Activated CD8-positive, alpha-beta memory T cell treated with anti-CD3 and anti-CD28 coated beads, Interleukin-2, amount 50 U/mL, for 4 hours (primary cell): ENCODE measurements at places on chromosomes 7 and 10.

GRCh38 chr10:5465976-5466450 is 33.4 kb downstream of the CALML5 start:
- DNase-seq, result no peak

DNA sequence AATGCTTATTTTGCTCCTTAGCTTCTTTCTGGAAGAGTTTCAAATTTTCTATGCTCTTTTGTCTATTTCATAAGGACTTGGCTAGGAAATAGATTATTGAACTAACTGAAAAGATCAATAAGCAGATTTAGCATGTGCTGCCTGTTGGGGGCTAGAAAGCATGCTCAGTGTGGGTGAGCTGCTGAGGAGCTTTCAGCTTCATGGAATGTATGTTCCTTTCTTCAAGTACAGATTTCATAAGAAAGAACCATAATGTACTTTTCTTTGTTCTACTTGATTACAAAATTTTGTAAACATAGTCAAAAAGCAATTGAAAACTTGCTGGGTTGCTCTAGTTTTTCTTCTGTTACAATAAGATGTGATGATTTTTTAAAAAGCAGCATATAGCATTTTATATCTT is 73.8 kb downstream of the TAF3 start:
- DNase-seq, result no peak

GRCh38 chr7:35697414-35698175 is 2.7 kb upstream of the HERPUD2 start:
- DNase-seq, result no peak

GRCh38 chr7:44959433-44959951 is 19.3 kb downstream of the MYO1G start:
- DNase-seq, result no peak

- no peak for DNase-seq
Observed at GRCh38 chr10:34396663-34397062, 418.4 kb downstream of the PARD3 start.

GRCh38 chr7:30869794-30870611 is 41.6 kb upstream of the AQP1 start:
- DNase-seq, result no peak

GRCh38 chr10:66026321-66026720 is 899.5 kb upstream of the LRRTM3 start:
- DNase-seq, result no peak

- DNase-seq, result no peak
Observed at GRCh38 chr7:157767506-157768197, 430.8 kb downstream of the DNAJB6 start.

DNA sequence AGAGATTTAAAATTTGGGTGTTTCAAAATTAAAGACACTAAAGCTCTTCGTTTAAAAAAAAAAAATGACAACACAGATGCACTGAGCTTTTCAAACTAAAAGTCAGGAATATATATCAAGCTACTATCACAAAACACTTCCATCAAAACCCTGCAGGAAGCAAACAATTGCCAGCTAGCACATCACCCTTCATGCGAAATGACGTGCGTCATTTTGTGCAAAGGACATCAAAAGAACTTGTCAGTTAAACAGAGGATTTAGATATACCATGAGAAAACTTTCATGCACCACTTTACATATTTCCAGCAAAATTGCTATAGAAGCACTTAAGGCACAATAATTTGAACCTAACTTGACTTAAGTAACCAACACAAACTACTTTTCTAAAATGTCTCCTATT is 264.7 kb downstream of the GRM8 start:
- no peak for DNase-seq

- no peak for DNase-seq
Observed at GRCh38 chr7:66921396-66921917, 432 bp downstream of the TMEM248 start.
